ENCODE measurements at places on chromosomes 1 and 21. TPM values are rescaled to one million over a fixed set of nuclear protein-coding genes. Genes with fewer than 3 reads are reported as not detected.

- DNase-seq, result no peak
Observed at GRCh38 chr1:19006000-19006399, 49.5 kb upstream of the IFFO2 start.

DNA sequence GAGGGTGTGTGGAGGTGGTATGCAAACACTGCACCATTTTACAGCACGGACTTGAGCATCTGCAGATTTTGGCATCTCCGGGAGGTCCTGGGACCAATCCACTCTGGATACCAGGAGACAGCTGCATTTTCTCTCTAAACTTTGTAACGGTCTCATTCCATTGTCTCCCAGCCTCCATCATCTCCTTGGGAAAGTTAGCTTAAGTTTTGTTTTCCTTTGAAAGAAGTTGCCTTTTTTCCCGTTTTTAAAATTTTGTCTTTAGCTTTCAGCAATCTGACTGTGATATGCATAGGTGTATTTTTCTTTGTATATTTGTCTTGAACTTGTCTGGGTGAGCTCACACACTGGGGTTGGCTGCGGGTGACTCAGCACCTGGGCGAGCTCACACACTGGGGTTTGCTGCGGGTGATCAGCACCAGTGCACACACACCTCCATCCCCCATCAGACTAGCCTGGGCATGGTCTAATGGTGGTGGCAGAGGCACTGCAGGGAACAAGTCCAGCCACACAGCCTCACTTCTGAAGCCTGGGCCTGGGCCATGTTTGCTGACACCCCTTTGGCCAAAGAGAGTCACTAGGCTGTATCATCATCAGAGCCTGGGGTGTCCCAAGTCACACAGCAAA, 32.1 kb upstream of the COL18A1 start:
- no peak for DNase-seq

BATF3 gene
- total RNA-seq, result 0.59 TPM

DNA sequence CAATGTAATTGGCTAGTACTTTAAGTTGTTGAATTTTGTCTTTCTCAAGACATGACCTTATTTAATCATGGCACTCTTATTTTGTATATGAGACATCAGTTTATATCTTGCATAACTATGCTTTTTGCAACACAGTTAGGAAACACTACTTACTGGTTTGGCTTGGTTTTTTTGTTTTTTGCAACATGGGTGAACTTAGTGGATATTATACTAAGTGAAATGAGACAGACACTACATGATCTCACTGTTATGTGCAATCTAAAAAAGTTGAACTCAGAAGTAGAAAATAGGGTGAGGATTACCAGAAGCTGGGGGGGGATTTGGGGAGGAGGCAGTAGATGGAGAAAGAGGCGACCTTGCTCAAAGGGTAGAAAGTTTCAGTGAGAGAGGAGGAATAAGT, 132.1 kb downstream of the PLA2G4A start:
- DNase-seq, result no peak

DNA sequence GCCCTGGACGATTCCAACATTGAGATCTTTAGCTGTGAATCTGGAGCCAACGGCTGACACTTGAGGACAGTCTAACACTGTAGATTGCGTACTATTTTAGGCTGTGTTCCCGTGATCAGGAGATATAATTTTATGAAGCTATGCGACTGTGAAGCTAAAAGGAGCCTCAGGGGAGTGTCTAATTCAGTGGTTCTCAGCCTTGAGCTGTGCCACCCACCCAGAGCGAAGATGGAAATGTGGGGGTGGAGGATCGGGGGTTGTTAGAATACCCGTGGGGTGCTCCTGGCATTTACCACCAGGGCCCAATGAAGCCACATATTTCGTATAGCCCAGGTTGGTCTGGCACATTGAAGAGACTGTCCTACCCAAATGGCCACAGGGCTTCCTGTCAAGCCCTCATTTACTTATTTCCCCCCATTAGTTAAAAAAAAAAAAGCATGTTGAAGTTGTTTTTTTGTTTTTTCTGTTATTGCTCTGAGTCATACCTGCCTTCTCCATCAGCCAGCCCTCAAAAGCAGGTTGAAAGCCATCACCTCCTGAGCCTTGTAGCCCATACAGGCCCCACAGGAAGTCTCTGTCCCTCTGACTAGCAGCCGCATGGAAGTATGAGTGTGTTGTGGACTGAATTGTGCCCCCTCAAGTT, 141.7 kb downstream of the GALNT2 start:
- DNase-seq, result no peak

GRCh38 chr1:11284784-11285183, 11.8 kb downstream of the UBIAD1 start:
- peak; percentile 34 for DNase-seq

ALPL gene
- total RNA-seq, result 8.0 TPM

DNA sequence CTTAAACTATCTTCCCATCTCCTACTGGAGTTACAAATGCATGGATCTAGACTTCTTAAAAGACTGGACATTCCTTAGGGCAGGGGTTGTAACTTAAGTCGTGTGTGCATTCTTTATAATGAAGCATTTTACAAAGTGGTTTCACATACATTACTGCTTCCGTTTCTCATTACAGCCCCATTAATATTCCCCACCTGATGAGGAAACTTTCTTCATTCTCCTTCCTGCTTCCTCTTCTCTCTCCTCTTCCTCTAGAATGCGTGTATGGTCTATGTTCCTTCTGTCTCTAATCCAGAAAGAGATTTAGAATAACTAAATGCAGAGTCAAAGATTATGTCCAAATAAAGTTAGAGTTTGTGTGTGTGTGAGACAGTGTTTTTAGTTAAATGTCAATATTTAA, 1.8 kb upstream of the CAP1 start:
- DNase-seq, result no peak

GRCh38 chr1:181630398-181630797, 147.1 kb downstream of the CACNA1E start:
- DNase-seq, result no peak

DNA sequence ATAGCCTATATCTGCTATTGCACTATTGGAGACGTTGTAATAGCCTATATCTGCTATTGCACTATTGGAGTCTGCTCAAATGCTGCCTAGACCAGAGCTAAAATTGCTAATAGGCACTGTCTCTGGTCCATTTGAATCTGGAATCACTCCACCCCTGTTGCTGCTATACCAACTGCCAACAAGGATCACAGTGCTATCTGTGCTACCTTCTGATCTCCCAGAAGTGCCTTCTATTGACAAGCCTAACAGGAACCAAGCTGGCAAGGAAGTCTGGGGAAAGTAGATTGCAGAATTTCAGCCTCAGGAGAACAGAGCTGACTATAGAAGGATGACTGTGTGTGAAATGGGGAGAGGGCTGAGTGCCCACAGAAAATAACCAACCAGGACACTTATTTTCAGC, 15.9 kb downstream of the RWDD3 start:
- no peak for DNase-seq

DNA sequence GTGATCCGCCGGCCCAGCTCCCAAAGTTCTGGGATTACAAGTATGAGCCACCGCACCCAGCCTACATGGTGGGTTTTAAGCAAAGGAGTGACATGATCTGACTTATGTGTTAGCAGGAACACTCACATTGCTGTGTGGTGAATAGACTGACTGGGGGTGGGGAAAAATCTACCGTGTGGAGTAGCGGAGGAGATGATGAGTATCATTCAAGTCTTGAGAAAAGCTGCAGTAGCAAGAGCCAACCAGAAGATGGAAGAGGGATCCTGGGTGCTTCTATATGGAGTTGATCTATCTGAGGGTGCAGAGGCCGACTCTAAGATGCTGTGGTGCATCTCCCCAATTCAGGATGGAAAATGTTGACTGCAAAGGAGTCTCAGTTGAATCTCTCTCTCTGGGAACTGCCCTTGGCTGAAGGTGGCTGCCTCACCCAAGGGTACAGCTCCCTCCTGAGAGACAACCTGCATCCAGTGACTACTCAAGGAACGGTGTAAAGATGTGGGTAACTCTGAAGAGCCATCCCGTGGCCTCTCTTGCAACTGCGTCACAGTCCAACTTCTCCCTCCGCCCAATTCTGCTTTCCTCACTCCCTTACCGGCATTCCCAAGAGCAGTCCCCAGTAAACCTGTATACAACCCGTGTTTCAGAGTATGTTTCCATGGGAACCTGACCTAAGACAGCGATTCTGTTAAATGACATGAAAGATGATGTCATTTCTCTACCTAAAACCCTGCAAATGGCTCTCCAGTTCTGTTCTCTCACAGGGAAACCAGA, 7.4 kb upstream of the B3GALNT2 start:
- DNase-seq, result peak; percentile 64

DNA sequence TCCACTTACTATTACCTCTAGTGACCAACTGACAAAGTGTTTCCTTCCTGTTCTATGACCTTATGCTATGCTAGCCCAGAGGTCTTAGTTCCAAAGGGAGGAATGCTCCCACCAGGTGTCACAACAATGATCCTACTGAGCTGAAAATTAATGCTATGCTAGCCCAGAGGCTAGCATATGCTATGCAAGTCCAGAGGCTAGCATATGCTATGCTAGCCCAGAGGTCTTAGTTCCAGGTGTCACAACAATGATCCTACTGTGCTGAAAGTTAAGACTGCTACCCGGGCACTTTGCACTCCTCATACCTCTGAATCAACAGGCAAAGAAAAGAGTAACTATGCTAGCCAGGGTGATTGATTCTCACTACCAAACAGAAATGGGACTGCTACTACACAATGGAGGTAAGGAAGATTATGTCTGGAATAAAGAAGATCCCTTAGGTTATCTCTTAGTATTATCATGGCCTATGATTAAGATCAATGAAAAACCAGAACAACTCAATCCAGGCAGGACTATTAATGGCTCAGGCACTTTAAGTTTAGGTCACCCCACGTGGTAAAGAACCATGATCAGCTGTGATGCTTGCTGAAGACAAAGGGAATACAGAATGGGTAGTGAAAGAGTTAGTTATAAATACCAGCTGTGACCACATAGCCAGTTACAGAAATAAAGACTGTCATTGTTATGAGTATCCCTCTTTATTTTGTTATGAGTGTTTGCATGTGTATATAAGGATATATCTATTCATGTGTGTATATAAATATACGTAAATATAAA, 114.1 kb downstream of the CSMD2 start:
- DNase-seq, result no peak

EPB41 gene
- 20.6 TPM for total RNA-seq

GRCh38 chr1:16168622-16169360, 12.9 kb upstream of the EPHA2 start:
- DNase-seq, result peak; percentile 60

DNA sequence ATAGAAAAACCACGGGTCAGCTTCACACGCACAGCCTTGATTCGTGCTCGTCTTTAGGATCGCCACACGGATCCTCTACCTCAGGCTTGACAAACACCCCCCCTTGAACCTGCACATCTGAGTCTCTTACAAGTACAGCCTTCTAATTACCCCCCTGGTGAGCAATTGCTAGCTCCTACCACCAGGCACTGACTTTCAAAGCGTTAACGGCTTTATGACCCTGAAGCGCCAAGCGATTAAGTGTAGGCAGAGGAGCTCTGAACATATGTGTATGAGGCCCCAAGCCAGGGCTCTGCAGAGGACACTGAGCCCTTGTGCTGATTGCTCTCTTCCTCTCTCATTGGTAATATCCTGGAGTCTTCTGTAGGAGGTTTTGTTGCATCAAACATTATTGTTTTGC, 55.7 kb upstream of the EPHA8 start:
- DNase-seq, result no peak

PARP1 gene
- total RNA-seq, result 51.0 TPM

GRCh38 chr1:160744199-160744851, 5.3 kb downstream of the SLAMF7 start:
- DNase-seq, result no peak

EPHA8 gene
- not detected for total RNA-seq

DNA sequence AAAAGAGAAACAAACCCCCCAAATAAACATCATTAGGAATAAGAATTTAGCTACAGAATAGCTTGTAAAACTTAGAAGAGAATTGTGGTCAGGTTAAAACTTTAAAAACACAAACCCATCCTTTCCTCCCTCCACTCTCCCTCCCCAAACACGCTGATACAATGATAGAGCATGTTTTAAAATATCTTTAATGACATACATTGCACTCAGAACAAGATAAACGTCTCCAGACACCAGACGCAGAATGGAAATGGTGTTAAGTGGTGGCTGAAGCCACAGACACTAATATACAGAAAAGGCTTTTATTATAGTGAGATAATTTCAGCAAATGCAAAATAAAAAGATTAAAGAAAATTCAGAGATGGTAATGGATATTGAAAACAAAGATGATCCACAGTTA, 58.9 kb upstream of the SAMD13 start:
- DNase-seq, result no peak

ADIPOR1 gene
- 104 TPM for total RNA-seq

DNA sequence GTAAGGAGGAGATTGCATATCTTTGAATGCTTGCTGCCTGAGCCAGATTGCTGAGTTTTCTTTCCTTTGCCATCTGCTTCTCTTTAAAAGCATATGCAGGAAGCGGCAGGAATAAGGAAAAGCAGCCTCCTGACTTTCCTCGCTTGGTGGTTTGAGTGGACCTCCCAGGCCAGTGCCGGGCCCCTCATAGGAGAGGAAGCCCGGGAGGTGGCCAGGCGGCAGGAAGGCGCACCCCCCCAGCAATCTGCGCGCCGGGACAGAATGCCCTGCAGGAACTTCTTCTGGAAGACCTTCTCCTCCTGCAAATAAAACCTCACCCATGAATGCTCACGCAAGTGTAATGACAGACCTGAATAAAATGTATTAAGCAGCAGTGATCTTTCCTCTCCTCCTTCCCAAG, 1.5 kb downstream of the CORT start:
- DNase-seq, result peak; percentile 89

CELA2B gene
- not detected for total RNA-seq

DNA sequence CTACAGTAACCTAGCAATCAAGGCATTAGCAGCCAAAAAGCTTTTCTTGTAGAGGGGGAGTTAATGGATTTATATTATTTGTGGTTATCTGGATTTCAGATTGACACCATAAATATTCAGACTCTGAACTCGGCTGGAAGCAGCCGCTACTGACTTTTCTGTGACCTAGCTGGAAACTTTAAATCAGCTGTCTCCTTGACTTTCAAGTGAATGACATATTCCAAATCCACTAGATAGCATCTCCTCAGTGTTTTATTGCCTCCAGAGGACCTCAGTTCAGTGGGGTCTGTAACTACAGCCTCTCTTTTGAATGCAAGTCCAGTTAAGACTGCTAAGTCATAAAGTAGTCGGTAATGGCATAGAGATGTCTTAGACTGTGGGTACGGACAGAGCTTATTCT, 448.5 kb downstream of the NUF2 start:
- DNase-seq, result no peak

GRCh38 chr21:45403825-45404729, 888 bp upstream of the COL18A1 start:
- DNase-seq, result peak; percentile 93

- DNase-seq, result peak; percentile 48
Observed at GRCh38 chr1:16315437-16315836, 36.8 kb downstream of the FBXO42 start.

- DNase-seq, result peak; percentile 100
Observed at GRCh38 chr1:2414297-2414958, 2.1 kb upstream of the PEX10 start.

GRCh38 chr21:33961061-33961460, 45.5 kb upstream of the ATP5PO start:
- no peak for DNase-seq

GRCh38 chr21:33943293-33943692, 27.7 kb upstream of the ATP5PO start:
- no peak for DNase-seq

BRDT gene
- total RNA-seq, result not detected

SNX7 gene
- total RNA-seq, result 78.9 TPM
